ENCODE measurements at places on chromosomes 6 and 20.

- no peak for DNase-seq
These were observed 35.3 kb upstream of the APCDD1L start for GRCh38 chr20:58550275-58551059.

DNA sequence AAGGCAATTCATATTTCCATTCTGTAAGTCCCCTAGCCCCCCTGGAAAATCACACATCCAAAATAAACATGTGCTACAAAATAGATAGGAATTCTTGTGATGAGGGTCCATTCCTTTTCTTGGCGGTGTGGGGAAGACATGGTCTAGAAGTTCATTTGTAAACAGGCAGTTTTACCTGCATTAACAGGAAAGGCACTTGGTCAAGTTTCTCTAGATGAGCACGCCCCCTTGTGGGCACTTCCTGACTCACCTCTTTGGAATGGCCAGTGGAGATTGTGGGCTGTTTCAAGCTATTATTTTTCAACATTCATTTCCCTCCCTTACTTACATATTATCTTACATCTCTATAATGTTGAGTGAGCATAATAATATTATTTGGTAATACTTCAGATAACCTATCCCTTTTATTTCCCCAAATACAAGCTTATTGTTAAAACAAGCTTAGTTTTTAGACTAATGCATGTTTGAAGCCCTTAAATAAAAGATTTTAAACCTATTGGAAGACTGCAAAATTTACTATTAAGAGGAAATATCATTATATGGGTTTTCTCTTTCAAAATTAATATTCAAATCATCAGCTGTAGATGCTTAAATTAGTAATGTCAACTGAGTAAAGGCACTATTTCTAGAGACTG is 92.1 kb downstream of the TASP1 start:
- DNase-seq = peak; percentile 80

- no peak for DNase-seq
These were observed 16.1 kb downstream of the UFL1 start for GRCh38 chr6:96537726-96538125.

DNA sequence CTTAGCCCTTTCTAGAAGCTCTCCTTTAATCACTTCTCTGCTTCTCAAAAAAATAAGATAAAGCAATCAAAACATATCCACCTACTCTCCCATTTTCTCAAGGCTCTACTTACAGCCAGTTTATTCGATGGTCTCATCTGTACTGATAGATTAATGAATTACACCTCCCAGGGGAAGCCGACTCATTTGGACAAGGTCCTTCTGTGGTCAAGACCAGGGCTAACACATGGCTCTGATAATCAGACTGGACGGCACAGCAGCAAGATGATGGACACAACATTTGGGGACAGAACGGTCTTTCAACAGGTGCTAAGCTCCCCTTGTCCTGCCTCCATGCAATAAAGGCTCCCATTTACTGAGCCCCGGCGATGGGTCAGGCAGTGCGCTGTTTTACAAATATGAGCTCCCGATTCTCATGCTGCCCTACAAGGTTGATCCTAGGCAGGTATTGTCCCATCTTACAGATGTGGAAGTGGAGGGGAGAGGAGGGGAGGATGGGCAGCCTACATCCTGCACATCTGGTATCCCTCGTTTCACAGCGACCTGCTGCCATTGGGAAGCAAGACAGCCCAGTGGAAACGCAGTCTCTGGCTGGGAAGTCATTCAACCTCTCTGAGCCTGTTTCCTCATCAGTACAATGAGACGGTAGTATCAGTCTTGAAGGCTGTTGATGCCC is 15.7 kb downstream of the CPNE5 start:
- no peak for DNase-seq

DNA sequence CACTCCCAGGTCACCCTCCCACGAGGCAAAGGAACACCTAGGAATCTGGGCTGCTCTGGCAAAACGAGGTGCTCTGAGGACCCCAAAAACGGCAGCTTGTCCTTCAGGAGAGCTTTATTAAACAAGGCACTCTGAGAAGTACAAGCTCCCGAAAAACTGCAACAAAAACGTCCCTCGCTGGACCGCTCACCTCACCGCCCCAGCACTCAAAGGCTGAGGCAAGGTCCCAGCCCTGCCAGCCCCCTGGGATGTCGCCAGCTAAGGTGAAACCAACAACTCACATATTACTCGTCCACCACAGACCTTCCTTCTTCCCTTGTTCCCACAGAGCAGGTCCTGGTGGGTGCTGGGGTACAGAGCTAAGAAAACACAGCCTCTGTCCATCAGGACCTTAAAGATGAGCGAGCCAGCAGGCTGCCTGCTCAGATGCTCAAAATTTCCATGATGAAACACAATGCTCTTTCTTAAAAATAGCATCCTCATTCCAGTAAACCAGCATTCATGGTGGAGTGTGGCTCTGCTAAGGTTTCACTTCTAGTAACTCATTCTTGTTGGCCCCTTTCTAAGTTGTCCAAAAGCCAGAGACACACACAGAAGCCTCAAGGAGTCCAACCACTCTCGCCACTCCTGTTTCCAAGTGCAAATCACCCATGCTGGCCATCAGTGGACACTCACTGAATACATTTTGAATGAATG is 35.9 kb downstream of the ATP9A start:
- DNase-seq = no peak

- no peak for DNase-seq
These were observed 20.5 kb downstream of the FYN start for GRCh38 chr6:111852725-111853124.

- DNase-seq = no peak
These were observed 81.7 kb upstream of the NXT1 start for GRCh38 chr20:23268792-23269354.

DNA sequence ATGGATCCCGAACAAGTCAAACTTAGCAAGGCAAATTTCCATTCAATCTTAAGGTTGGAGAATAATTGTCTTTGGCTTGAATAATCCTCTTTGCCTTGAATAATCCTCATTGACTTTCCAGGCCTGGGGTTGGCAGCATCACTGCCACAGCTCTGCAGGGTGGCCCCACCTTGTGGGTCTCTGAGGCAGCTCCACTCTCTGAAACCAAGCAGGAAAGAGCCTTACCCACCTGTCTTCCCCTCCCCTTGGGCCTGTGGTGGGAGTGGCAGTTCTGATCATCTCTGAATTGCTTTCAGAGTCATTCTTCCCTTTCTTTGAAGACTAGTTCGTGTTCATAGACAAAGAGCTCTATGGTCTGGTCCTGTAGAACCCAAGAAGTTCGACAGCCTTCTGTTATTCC is 47.5 kb downstream of the KCNQ5 start:
- peak; percentile 34 for DNase-seq

GRCh38 chr6:141123049-141123448 is 1009.7 kb upstream of the GJE1 start:
- DNase-seq = no peak

DNA sequence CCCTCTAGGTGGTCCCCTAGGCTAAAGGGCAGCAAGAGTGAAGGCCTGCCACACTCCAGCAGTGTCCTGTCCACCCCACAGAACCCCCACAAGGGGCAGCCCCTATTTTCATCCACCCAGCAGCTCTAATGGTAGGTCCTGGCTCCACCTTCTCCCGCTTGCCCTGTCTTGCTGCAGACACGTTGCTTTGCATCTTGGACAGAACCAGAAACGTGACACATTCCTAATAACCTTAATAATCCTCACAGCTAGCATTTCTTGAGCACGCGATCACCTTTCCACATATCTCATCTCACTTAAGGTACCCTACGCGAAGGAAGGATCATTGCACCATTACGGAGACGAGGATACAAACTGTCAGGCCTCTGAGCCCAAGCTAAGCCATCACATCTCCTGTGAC is 11.7 kb upstream of the SLC22A23 start:
- DNase-seq = no peak

DNA sequence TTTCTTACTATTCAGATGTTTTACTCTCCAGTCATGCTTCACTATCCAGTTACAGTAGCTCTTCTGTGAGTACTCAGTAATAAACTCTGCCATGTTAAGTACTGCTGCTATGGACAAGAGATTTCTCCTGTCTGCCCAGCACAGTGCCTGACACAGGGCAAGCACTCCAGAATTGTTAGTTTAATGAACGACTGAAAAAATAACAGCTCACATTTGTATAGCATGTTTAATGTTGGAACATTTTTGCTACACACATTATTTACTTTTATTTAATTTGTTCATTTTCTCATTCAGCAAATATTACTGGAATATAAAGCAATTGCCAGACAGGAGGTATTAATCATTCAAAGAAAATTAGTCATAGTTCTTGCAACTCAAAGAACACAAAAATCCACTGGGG is 142.6 kb upstream of the HMGN3 start:
- DNase-seq = no peak

GRCh38 chr20:53660947-53661381 is 67.3 kb upstream of the ZNF217 start:
- DNase-seq = no peak

DNA sequence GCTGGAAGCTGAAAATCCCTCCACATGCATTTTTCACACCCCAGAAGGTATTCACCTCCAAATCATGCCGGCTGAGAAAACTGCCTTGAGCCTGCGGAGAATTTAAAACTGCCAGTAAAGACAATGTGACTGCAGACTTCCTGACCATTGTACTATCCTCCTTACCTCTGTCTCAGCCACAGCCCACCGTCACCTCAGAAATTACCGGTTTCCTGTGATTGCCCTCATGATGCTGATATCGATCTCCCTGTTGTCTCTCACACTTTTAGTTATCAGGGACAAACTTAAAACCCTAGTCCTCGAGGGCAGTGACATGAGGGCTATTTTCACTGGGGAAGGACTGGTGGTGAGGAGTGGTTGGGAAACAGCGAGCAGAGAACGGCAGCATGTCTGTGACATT is 30.2 kb upstream of the FOXQ1 start:
- DNase-seq = no peak

- DNase-seq = no peak
These were observed 6.8 kb upstream of the SOX4 start for GRCh38 chr6:21586740-21587178.

Data from activated CD8-positive, alpha-beta T cell treated with anti-CD3 and anti-CD28 coated beads, Interleukin-2, amount 10 ng/mL, durations not matched to agents 7 days and 5 days (primary cell).